ENCODE measurements at places on chromosomes 12 and 14.
A peak's percentile ranks its signal among the peaks of the same experiment; 100 is the strongest.

DNA sequence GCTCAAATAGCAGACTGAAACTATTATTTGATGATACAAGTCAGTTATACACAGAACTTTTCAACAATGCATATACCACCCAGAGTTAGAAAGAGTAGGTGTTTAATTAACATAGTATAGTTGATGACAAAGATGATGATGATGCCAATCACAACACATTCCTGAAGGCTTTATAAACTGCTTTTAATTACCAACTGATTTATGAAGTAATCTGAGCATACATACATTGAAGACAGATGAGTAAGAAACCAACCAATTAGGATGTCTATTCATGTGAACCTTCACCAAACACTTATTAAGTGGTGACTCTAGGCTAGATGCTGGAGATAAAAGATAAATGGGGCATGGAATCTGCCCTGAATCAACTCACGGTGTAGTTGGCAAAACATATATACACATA is 600.9 kb upstream of the FLRT2 start:
- DNase-seq = no peak

DNA sequence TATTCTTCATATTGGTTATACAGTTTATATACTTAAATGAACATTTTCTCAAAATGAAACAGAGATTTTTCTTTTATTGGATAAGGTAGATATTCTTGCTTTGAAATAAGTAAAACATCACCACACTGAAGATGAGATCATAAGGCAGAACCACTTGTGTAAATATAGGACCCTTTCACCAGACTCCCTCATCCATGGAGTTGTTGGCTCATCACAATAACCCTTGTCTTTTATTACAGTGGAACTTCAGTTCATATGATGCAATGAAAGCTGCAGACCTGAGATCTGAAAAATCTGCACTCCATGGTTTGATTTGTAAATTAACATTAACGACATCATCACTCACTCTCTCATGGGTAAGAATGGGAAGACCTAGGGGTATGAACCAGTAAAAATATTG is 51.9 kb upstream of the DBX2 start:
- DNase-seq = no peak

GRCh38 chr14:68444449-68445168 is 348.3 kb downstream of the ZFP36L1 start:
- no peak for DNase-seq

GRCh38 chr14:20809917-20810316 is 7.3 kb upstream of the RNASE1 start:
- DNase-seq = no peak

DNA sequence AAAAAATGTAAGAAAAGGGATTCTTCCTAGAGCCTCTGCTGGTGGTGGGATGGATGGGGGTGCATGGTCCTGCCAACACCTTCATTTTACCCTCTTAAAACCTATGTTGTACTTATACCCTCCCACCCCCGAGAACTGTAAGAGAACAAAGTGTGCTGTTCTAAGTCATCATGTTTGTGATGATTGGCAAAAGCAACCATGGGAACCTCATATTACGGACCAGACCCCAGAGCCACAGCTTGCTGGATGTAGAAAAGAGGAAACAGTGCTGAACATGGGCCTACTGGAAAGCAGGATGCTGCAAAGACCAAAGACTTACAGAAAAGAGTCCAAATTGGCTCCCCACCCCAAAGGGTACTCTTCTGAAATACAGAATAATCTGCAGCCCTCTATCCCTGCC is 311.2 kb downstream of the DUSP6 start:
- no peak for DNase-seq

DNA sequence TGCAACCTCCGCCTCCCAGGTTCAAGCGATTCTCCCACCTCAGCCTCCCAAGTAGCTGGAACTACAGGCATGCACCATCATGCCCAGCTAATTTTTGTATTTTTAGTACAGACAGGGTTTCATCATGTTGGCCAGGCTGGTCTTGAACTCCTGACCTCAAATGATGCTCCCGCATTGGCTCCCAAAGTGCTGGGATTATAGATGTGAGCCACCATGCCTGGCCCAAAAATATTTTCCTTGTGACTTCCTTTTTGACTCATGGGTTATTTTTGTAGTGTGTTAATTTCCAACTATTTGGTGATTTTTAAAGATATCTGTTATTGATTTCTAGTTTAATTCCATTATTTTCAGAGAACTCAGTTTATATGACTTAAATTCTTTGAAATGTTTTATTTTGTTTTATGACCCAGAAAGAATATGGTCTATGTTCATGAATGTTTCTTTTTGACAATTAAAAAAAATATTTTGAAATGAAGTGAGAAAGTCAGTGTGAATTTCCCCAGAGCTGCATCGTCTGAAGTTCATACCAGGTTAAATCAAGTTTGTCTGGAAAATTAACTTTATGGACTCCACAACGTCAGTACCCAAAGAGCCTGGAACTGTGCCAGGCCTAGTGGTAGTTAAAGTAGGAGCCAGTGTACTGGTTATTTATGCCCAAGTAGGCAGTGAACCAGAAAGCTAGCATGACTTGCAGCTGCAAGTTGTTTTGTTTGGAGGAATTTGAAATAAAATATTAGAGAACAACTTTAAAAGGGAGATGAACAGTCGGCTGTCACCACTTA is 2.8 kb upstream of the CDKL1 start:
- DNase-seq = no peak

- DNase-seq = no peak
Observed at GRCh38 chr12:44555454-44555853, 320.7 kb downstream of the NELL2 start.

DNA sequence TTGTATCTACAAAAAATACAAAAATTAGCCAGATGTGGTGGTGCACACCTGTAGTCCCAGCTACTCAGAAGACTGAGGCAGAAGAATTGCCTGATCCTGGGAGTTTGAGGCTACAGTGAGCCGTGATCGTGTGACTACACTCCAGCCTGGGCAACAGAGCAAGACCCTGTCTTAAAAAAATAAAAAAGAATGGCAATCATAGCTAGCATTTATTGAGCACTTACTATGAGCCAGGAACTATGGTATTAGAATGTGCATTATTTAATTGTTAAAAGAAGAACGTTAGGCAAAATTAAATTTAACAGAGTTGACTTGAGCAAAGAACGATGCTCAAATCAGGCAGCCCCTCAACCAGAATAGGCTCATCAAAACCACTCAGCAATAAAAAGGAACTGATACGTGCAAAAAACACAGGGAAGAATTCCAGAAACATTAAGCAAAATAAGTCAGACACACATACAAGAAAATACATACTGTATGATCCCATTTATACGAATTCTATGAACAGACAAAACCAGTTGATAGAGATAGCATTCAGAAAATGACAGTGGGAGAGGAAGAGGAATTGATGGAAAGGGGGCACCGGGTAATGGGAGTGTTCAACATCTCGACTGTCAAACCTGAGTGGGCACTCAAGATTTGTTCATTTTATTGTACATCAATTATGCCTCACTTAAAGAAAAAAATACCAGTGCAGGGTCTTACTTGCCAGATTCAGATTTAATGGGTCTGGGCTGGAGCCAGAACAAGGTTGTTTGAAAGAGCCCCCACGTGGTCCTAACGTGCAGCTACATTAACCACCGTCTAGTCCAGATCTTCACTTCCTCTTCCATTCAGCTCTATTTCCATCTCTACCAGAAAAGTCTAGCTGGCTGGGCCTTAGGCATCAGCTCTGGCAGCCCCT is 8.0 kb downstream of the SCNN1A start:
- no peak for DNase-seq

GRCh38 chr14:33331176-33331949 is 392.7 kb downstream of the NPAS3 start:
- DNase-seq = no peak

DNA sequence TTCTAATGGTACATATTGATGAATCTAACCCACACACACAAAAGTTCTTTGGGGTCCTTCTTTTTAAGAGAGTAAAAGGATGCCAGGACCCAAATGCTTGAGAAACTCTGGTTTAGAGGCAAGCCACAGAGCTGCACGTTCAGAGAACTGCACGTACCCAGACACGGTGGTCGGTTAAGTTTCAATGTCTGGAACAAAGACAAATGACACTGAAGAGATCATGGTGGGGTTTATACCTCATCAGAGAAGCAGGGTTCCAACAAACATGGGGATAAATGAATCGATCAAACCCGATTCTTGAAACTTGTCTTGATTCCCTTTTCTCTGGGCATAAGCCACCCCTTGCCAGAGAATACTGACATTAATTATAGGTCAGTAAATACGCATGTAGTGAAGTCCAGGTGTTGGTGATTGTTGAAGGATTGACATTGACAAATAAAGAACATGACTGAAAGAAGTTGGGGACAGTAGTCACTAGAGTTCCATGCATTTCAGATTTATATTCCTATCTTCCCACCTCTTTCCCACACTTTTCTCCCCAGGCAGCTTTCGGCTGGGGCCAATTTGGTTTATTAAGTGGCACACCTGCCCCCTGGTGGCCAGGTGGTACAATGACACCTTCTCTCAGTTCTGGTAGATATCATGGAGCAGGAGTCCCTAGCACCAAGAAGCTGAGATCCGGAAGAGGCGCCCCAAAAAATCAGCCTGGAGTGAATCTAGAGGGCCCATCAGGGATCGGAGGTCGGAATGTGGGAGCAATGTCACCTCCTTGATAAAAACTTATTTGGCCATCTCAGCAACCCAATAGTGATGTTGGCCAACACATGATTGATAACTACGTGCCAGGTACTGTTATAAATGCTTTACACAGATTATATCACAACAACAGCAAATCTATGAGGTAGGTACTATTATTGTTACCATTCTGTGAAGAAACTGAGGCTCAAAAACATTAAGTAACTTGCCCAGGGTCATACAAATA is 17.8 kb upstream of the HDAC7 start:
- peak; percentile 43 for DNase-seq

DNA sequence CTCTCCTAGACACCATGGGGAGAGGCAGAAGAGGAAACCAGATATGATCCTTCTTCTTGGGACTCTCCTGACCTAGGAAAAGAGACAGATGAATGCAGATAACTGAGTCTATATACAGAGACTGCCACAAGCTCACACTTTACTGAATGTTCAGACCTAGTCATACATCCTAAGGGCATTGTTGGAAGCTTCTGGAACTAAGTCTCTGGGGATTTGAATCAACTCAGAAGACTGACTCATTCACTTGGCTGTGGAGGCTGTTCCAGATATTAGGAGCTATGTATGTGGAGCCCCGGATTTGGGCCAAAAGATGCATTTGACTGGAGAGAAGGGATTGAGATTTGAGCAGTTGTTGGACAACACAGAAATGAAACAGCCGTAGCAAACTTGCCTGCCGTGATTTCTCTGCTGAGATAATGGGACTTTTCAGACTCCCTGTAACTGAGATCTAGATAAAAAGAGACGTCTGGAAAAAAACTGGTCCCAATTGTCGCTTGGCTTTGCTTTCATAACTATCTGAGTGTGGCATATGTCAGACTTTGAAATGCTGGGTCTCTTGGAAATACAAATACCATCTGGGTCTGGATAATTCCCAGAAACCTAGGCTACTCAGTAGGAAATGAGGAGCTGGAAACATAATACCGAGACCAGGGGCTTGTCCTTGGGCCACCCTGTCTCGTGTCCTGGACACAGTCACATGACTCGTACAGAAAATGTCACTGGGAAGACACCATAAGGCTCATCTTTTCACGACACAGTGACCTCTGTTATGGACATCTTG is 396.8 kb downstream of the NUAK1 start:
- peak; percentile 51 for DNase-seq

GRCh38 chr12:3480764-3481163 is 10.2 kb upstream of the PRMT8 start:
- no peak for DNase-seq

DNA sequence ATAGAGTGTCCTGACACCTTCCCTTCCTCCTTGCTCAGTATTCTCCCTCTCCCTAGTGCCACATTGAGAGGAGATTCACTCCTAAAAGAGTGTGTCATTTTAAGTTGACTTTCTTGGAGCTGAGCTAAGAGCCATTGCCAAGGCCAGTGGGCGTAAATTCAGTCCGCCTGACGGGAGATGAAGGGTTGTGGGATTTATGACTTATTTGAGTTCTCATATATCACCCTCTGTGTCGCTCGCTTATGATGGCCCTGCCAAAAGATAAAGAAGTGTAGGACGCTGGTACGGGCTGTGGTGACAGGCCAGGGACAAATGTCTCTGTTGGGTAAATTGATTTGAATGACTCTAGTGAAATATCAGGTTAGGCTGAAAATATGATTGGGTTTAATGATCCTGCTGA is 867.4 kb downstream of the NRXN3 start:
- DNase-seq = no peak

DNA sequence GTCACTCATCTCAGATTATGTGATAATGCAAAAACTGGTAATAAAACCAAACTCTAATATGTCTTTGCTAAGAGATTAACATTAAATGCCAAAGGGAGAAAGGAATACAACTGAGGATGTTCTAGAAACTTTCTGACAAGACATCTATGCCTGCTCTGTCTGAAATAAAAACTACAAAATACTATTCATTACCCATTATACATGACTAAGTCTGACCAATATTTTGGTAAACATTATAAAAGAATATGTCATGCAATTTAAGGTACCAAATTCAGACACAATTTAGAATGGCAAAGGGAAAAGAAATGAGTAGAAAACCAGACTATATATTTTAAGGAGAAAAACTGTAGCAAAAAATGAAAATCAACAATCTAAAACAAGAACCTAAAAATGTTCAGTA is 39.5 kb downstream of the UBR7 start:
- no peak for DNase-seq

DNA sequence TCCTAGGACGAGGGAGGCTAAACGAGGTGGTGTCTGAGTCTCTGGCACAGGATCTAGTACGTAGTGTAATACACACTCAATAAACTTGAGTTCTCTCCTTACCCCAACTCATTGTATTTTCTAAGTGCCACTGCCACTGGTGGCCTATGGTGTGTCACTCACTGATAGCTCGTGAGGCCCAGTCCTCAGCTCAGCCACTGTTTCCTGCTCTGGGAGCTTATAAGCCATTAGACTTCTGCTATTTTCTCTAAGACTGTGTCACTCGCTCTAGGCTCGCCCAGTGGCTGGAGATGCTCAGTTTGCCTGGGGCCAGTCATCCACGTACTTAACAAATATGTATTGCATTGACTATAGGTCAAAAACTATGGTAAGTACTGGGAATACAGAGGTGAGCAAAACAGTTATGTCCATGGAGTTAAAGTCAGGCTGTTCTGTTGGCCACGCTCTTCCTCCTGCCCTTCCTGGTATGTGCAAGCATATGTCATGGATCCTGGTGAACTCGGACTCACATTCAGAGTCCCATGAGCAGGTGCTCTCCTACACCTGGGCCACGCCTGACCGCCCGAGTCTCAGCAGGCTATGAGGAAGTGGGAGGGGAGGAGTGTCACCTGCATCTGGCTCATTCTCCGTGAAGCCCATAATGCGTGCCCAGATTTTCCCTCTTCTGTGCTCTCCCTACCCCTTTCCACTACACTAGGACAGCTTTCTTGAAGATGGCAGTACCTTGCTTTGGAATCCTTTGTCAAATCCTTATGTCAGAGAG is 41.6 kb downstream of the DEGS2 start:
- no peak for DNase-seq
